ENCODE measurements at places on chromosomes 12 and 14.

- DNase-seq, result no peak
These were observed 941.9 kb downstream of the NRXN3 start for GRCh38 chr14:79111987-79112501.

DNA sequence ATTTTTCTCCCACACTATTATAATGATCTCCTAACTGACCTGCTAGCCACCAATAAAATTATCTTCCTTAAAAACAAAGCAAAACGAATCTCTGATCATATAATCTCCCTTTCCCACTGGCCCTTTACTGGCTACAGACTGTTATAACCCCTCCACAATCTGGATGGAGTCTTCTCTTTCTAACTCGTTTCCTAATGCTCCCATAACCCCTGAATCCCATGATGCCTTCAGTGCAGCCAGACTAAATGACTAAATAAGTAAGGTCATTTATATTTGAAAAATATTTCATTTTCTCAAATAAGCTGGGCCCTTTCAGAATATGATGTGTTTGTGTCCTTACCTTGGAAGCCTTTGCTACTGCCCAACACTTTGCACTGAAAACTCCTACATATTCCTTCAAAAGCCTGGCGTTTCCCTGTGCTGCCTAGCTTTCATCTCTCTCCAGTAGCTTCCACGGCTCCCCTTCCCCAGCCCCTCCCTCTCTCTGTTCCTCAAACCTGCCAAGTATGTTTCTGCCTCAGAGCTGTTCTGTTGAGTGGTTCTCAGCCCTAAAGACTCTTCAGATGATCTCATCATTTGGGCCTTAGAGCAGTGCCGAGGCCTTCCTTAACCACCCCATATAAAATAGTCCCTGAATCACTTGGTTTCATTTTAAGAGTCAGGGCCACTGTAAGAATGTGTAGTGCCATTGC, 91.7 kb downstream of the MYRFL start:
- no peak for DNase-seq

DNA sequence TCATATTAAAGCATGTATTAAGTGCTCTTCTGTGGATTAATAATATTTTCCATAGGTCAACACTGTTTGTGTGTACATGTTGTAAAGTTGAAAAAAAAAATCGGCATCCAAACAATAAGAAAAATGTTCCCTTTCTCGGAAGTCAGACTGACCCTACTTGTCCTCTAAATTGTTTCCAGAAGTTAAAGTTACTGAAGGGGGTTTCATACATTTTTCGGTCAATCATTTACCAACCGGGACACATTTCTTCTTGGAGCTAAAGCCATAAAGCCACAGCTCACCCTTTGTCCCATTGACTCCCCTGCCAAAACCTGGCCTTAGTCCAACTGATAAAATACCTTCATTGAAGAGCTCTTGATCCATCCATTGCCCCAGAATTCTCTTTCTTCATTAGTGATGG, 230.0 kb downstream of the ANO2 start:
- no peak for DNase-seq

- DNase-seq, result no peak
These were observed 28.0 kb downstream of the PLEKHG7 start for GRCh38 chr12:92730758-92731157.

- no peak for DNase-seq
These were observed 100.8 kb downstream of the CCER1 start for GRCh38 chr12:90854136-90854689.

DNA sequence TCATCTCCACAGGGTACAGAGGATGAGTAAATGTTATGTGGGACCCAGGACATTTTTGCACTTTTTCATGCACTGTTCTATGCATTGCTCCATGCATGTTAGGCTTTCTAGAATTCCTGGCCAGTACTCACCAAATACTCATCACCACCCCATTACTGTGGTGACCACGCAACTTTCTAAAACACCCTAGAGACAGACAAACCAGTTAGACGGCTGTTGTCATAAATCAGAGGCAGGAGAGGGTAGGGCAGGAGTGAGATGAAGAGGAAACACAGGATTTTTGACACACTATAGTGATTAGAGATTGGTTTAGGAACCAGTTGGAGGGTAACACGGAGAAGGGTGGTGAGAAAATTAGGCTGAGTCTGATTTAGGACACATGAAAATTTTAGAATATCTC, 59.3 kb downstream of the IFNG start:
- DNase-seq, result no peak

DNA sequence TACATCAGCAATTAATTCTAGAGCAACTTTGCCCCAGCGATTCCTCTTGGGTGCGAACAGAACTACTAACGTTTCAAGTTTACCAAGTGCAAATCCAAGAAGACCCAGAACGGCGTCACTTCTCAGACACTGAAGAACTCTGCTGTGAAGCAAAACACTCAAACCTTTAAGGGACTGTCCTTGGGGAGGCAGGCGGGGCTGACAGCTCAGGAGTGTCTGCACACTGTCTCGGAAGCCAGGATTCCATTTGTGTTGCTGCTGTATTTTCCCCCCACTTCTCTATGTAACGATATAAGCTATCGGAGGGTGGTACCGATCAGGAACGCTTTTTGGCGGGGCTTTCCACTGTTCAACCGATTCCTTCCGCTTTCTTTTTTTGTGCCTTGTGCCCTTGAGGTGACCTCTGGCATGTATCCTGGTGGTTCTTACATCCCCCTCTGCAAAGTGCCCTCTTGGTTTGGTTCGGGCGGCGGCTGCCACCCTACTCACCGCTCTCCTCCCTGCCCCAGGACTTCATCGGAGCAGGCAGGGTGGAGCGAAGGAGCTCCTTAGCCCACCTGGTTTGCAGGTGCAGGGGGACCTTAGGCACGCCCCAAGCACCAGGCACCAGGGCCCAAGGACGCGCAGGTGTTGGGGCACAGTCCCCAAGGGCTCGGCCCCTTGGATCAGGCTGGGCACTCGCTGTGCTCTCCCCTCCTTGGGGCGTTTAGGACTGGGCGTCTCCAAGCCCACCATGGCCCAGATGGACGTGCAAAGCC, 19.2 kb upstream of the MLXIP start:
- no peak for DNase-seq

GRCh38 chr14:94278731-94279130, 14.3 kb downstream of the SERPINA10 start:
- DNase-seq, result no peak

DNA sequence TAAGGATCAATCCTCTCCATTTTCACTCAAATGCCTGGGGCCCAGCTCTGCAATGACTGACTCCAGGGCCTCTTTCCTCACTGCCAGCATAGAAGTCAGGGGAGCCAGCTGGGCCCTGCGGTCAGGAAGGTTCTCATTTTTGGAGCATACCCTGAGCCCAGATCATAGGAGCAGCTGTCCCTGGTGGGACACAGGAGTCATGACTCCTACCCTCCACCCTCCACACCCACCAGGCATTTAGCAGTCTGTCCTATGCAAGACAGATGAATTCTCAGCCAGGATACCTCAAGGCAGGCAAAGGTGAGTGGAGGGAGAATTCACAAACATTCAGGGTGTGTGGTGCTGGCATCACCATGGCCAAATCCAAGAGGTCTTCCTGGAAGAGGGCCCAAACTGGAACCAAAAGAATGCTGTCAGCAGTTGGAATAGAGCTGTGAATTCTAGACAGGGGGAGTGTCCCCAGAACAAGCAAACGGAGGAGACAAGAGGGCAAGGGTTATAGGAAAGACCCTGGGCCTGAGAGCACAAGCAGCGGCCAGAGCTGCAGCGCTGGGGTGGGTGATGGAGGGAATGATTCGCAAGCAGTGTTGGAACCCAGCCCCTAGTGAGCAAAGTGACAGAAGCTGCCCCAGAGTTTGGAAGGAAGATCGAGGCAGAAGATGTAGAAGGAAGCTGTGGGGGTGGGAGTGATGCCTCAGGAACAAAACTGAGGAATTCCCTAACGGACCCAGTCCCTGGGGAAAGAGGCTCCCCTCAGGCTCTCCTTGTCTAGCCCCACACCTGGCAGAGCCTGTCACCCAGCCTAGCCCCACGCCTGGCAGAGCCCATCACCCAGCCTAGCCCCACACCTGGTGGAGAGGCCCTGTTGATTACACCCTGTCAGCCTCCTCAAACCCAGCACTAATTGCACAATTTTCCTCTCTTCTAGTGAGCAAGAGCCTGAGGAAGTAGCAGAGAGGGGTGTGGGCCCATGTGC, 4.5 kb upstream of the REM2 start:
- no peak for DNase-seq

DNA sequence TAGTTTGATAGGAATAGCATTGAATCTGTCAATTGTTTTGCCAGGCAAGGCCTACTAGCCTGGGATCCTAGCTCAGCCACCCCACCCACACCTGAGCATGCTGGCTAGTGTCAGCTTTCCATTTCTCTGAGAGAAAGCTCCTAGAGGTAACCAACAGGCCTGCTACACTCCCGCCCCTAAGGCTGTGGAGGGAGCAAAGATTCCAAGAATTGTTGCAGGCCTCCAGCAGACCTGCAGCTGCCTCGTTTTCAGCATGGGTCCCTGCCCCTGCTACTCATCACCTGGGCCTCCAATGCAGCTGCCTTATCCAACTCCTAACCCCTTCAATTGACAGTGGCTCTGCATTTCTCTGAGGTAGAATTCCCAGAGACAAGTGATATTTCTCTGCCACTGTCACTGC, 852.4 kb upstream of the MDGA2 start:
- DNase-seq, result no peak

- DNase-seq, result no peak
These were observed 28.0 kb downstream of the ERH start for GRCh38 chr14:69370061-69370460.

- no peak for DNase-seq
These were observed 473.9 kb downstream of the BCL11B start for GRCh38 chr14:98798099-98798498.

DNA sequence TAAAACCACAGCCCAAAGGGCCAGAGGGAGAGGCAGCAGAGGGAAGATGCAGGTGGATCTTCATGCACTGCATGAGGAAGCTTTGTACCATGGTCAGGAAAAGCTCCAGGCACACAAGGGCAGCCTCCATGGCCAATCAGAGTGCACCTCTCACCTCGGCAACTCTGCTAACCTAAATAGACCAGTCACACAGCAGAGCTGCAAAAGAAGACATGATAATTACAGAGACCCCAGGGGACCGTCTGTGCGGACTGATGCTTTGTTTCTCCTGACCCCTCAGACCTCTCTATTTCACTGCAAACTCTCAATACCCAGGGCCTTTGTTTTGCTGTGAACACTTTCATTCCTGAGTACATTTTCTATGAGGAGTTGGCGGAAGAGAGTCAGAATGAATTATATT, 10.7 kb upstream of the TCL1B start:
- DNase-seq, result no peak

GRCh38 chr14:22602862-22603261, 4.8 kb downstream of the ABHD4 start:
- no peak for DNase-seq

DNA sequence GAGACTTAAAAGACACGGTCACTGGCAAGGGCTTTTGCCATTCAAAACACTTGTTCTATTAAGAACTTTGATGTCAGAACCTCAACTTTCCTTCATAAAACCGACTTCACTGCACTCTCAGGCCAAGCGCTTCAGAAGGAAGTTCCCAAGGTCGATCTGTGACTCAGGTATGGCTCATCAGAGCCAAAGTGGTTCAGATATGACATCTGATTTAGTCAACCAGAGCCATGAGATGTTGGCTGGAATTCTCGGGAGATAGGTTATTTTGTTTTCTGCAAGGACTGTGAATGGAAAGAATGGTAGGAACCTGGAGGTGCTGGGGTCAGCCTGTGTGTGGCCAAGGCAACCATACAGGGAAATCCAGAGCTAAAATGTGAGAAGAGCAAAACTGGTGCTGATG, 445.6 kb downstream of the GLT1D1 start:
- DNase-seq, result no peak

DNA sequence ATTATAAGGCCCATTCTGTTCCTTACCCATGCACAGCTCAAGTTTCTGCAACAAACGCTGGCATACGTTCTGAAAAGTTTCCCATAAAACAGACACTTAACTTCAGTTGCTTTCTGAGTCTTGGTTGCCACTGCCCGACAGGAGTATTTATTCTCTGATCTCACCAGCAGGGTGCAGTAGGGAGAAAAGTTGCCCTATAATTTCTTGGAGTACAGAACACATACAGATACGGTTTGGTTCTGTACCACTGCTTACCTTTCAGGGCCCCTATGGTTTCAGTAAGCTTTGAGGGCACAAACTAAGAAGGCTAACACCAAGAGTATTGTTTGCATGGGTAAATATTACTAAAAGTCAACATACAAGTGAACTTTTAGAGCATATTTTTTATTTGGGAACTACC, 77.9 kb downstream of the SPATA7 start:
- DNase-seq, result no peak

DNA sequence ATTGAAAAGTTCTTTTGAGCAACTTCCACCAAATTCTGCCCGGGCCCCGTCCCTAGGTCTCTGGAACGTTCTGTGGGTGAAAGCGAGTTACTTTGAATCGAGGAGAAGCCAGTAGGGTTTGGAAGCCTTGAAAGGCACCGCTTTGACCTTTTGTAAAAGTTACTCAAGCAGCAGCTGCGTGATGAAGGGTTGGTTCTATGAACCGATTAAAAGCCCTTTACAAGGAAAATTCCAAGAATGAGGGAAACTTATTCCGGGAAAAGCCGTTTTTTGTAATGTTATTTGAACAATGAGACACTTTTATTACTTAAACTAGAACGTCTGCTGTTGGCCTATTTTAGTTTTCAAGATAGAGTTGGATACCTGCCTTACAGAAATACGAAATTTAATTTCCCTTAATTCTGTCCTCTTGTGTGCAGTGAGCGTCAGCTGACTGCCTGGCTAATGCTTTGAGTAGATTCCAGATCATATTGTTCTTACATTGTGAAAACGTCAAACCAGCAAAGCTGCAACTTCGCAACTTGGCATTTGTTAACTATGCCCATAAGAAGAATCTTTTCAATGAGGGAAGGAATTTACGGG, 906 bp downstream of the LARP4 start:
- no peak for DNase-seq

GRCh38 chr14:58331111-58331510, 32.8 kb downstream of the ARID4A start:
- DNase-seq, result peak; percentile 76

GRCh38 chr14:68825729-68826128, 32.9 kb upstream of the ZFP36L1 start:
- DNase-seq, result no peak

- DNase-seq, result no peak
These were observed 75.8 kb downstream of the MOK start for GRCh38 chr14:102229071-102229738.

- DNase-seq, result no peak
These were observed 41.0 kb downstream of the CMKLR1 start for GRCh38 chr12:108297895-108298760.

DNA sequence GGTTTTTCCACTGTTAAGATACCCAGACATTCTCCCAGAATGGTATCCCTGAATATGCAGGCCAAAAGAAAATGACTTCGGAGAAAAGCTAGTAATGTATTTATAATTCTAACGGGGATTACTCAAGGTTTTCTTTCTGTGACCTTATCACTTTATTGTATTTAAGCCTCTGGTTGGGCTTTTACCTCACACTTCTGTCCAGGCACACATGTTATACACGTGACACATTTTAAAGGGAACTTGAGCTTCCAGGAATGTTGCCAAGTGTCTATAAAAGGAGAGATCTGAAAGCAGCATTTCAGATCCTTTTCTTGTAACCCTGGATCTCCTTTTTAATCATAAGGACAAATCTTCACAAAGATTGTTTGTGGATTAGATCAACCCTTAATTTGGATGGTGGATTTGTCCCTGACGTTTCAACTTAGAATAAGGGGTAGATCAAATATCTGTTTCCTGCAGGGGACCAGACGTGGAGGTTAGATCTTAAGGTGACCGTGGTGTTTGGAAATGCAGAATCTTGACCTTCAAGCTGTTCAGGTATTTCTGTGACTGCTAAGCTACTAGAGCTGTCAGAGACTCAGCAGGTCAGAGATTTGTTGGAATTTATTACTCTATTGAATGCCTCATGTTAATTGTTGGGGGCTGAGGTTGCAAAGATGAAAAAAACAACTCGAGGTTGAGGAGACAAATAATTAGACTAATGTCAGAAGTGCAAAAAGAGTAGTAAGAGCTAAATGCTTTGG, 1.5 kb downstream of the CIPC start:
- no peak for DNase-seq
